Skeletal muscle cell (primary cell): ENCODE measurements at places on chromosomes 16 and 17.

DNA sequence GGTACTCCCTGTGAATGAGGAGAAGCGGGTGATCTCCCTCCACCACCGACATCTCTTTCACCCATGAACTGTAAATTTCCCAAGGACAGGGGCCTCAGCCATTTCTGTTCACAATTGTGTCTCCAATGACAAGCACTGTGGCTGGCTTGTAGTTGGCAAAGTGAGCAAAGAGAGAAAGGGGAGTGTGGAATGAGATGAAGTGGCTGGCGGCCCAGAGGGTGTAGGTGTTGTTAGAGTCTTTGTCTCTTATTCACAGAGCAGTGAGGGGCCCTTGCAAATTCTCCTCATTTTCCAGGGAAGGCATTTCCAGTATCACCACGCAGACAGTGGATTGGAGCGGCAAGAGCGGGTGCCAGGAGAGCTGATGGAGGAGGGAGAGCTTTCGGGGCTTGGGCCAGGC lies 411.7 kb upstream of the EEF2KMT start:
- no peak for DNase-seq

DNA sequence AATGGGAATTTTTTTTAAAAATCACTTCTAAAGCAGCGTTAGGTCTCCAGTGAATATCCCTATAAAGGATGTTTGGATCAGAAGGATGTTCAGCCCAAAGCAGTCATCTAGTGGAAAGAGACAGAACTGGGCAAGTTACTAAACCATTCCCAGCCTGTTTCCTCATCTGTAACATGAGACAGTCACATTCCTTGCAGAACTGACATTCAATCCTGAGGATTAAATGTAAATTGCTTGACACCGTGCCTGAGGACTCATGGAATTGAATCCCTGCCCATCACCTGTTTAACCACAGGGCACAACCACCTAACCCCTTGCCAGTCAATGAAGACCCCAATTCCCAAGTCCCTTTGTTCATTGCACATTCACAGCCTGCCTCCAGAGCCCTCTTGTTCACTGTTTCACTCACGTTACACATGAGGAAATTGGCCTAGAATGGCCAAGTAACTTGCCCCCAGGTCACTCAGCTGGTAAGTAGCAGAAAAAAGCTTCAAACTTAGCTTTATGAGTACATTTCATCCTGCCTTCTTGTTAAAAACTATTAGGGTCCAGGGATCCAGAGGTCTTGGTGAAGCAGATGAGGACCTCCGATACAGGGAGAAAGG lies 1.4 kb downstream of the CMTM2 start:
- DNase-seq = peak; percentile 72

- no peak for DNase-seq
These were observed 34.6 kb upstream of the CDH15 start for GRCh38 chr16:89136931-89137330.

GRCh38 chr17:47687748-47688147 lies 6.2 kb upstream of the TBKBP1 start:
- no peak for DNase-seq

DNA sequence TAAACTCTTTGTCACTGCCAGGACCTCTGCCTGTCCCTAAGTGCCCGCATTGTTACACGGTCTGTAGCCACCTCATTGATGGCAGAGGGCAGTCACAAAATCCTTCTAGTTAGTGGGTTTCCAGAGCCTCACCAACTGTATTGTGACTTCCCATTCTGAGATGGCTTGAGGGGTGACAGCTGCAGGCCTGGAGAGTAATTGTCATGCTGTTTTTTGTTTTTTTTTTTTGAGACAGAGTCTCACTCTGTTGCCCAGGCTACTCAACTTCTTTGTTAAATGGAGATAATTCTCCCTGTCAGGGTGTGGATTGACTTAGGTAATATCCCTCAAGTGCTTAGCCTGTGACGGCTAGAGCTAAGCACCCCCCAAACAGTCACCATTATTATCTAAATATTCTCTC lies 77.9 kb downstream of the SDR42E1 start:
- DNase-seq = no peak

- no peak for DNase-seq
These were observed 3.8 kb downstream of the NUDT16L1 start for GRCh38 chr16:4696905-4697847.

DNA sequence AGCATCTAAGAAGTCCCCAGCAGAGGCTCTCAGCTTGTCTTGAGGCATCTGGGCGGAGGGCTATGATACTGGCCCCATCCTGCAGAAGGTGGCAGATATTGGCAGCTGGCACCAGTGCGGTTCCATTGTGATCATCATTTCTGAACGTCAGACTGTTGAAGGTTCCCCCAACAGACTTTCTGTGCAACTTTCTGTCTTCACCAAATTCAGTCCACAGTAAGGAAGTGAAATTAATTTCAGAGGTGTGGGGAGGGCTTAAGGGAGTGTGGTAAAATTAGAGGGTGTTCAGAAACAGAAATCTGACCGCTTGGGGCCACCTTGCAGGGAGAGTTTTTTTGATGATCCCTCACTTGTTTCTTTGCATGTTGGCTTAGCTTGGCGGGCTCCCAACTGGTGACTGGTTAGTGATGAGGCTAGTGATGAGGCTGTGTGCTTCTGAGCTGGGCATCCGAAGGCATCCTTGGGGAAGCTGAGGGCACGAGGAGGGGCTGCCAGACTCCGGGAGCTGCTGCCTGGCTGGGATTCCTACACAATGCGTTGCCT lies at the start of gene CIITA:
Gene CIITA (plus strand): TSS at position 404 of the 543 bp plus-strand sequence. CDS start 129 bp downstream, at position 533.
- DNase-seq = peak; percentile 80

DNA sequence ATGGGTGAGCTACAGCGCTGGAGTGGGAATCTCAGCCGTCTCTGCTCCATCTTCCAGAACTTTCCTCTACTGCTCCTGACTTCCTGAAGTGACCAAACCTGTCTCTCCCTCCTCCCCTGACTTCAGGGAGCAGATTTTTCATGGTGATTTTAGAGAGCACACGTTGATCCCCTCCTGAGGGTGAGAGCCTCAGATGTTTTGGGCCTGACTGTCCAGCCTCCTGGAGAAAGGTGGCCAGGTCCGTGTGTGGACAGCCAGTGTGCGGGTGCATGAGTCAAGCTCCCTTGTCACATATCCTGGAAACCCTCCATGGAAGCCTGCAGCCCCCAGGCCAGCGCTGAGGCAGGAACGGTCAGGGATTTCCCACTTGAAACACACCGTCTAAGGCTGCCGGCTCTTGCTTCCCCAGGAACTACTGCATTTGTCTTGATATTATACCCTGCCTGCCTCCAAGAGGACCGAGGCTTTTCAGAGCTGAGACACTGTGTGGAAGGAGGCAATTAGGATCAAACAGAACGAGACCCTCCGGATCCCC lies 143.1 kb downstream of the CMIP start:
- DNase-seq = no peak

- DNase-seq = no peak
These were observed 25.5 kb downstream of the MNT start for GRCh38 chr17:2375406-2375805.

- no peak for DNase-seq
These were observed 2.4 kb downstream of the SLC16A3 start for GRCh38 chr17:82231312-82231561.

GRCh38 chr17:7363311-7363710 lies 8.4 kb downstream of the TMEM95 start:
- DNase-seq = no peak

DNA sequence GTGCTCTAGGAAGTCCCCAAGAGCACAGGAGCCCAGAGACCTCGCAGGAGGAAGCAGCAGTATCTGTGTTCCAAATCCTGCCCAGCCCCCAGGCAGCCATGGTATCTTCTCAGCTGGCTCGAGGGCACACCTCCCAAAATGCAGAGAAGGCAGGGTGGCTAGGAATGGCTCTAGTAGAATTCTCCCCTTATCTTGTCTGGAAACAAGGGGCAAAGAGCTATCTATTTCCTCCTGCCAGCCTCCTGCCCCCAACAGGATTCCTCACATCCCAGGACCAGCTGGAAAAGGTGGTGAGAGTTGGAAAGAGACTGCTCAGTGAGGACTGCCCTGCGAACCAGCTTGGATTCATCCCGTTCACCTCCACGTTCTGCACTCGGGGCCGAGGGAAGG lies 8.6 kb upstream of the TSPOAP1 start:
- DNase-seq = no peak

DNA sequence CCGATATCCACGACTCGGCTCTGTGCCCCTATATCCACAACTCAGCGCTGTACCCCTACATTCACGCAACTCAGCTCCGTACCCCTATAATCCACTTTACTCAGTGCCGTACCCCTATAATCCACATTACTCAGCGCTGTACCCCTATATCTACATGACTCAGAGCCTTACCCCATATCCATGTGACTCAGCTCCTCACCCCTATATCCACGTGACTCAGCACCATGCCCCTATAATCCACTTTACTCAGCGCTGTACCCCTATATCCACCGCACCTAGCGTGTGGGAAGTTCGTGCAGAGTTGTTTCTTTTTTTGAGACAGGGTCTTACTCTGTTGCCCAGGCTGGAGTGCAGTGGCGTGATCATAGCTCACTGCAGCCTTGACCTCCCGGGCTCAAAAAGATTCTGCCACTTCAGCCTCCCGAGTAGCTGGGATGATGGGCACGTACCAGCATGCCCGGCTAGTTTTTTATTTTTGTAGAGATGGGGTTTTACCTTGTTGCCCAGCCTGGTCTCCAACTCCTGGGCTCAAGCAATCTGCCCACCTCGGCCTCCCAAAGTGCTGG lies 17.4 kb downstream of the CYB5D2 start:
- no peak for DNase-seq

DNA sequence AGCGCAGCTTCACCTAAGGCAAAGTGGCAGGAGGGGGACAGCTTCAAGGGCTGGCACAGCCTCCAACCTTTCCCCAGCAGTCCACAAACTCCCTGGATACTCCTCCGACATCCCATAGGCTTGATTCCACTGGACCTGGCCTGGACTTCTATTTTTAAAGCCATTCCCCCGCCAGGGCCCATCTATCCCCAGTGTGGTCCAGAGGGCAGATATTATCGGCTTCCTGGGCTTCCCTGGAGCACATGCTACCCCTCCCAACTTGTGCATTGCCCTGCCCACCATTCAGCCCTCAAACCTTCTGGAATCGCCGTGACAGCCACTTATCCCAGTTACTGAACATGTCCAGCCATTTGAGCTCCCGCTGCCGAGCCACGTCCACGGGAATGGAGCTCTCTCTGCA lies 5.1 kb downstream of the TBC1D10B start:
- no peak for DNase-seq

GRCh38 chr17:17940441-17940911 lies 31.7 kb downstream of the TOM1L2 start:
- DNase-seq = no peak

DNA sequence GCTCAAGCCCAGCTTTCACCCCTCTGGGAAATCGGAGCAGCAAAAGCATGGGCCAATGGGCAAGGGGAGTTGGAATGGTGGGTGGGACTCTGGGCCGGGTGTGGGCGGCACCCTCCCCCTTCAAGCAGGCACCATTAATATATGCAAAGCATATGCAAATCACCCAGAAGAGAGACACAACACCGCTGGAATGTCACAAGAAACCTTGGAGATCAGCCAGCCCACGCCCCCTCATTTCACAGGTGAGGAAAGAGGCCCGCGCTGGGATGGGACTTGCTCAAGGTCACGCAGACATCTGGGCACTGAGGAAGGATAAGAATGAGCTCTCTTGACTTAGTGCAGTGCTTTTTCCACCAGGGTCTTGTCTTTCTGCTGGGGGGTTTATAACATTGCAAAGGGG lies 4.8 kb downstream of the SRCIN1 start:
- DNase-seq = no peak

- no peak for DNase-seq
These were observed 6.1 kb downstream of the MT1H start for GRCh38 chr16:56675685-56676210.

- no peak for DNase-seq
These were observed 105.5 kb downstream of the MYO1D start for GRCh38 chr17:32771396-32771795.

DNA sequence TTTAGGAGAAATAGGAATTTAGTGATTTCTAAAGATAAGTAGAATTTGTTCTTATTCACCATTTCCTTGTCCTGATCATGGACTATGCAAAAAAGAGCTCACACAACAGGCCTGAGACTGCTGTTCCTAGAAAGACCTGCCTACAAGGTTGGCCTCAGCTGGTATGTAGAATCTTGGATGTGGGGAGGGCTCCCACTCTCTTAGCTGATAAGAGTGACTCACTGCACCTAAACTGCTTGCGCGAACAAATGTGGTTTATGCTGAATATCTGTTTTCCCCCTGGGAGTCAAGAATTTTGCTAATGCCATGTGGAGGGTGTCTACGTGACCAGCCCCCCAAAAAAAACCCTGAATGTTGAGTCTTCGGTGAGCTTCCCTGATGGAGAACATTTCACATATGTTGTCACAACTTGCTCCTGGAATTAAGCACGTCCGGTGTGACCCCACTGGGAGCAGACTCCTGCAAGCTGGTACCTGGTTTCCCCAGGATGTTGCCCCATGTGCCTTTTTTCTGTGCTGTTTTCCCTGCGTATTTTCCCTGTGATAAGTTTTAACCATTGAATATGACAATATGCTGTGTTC lies 68.8 kb upstream of the HSBP1 start:
- DNase-seq = no peak

DNA sequence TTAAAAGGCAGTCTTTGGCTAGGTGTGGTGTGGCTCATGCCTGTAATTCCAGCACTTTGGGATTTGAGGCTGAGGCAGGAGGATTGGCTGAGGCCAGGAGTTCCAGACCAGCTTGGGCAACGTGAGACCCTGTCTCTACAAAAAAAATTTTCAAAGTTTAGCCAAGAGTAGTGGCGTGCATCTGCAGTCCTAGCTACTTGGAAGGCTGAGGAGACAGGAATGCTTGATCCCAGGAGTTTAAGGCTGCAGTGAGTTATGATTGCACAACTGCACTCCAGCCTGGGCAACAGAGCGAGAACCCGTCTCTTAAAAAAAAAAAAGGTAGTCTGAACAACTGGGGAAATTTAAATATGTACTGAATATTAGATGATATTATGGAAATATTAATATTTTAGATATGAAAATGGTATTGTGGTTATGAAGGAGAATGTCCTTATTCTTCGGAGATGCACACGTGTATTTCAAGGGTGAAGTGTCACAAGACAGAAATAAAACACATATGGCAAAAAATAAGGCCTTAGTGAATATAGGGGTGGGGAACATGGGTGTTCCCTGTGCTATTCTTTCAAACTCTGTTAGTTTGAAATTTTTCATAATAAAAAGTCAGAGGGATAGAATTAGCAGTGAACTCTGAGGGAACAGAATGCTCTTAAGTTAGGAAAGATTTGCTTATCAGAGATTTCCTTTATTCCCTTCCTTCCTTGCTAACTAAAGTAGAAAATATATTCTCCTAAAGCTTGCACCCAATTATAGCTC lies 144.7 kb downstream of the CDK5R1 start:
- DNase-seq = no peak

DNA sequence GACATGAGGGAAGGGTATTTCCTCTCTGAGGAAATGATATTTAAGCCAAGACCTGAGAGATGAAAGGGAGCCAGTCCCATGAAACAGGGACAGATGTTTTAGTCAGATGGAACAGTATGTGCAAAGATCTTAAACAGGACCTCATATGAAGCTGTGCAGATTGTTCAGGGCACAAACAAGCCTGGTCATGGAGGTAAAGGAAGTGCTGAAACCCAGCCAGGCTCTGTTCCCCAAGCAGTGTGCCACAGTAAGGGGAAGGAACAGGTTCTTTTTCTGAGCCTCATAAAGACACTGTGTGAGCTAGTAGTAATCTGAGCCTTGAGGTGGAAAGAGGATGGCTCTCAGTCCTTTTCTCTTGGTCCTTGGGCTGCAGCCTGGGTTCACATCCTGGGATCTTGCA lies 159.9 kb downstream of the ANKFN1 start:
- DNase-seq = no peak
